Fibroblast of skin of left biceps (primary cell): ENCODE measurements at places on chromosomes 11 and 22.

DNA sequence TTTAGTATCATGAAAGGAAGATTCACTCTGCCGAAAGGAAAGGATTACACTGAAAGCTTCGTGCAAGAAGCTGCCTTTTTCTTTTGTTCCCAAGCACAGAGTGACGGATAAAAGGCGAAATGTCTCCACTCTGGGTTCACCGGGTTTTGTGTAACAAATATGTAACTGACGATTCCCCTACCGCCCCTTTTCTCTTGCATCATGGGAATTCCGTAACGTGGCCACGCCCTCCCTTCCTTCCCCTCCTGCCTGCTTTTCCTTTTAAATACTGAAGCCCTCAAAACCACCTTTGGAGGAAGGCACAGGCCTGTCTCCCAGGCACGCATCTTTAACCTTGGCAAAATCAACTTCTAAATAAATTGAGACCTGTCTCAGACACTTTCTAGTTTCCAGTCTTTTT lies 16.4 kb upstream of the TESMIN start:
- no peak for DNase-seq

- DNase-seq, result no peak
These were observed 428.5 kb downstream of the METTL15 start for GRCh38 chr11:28536504-28537267.

GRCh38 chr22:49489821-49490220 lies 337.9 kb downstream of the BRD1 start:
- no peak for DNase-seq

DNA sequence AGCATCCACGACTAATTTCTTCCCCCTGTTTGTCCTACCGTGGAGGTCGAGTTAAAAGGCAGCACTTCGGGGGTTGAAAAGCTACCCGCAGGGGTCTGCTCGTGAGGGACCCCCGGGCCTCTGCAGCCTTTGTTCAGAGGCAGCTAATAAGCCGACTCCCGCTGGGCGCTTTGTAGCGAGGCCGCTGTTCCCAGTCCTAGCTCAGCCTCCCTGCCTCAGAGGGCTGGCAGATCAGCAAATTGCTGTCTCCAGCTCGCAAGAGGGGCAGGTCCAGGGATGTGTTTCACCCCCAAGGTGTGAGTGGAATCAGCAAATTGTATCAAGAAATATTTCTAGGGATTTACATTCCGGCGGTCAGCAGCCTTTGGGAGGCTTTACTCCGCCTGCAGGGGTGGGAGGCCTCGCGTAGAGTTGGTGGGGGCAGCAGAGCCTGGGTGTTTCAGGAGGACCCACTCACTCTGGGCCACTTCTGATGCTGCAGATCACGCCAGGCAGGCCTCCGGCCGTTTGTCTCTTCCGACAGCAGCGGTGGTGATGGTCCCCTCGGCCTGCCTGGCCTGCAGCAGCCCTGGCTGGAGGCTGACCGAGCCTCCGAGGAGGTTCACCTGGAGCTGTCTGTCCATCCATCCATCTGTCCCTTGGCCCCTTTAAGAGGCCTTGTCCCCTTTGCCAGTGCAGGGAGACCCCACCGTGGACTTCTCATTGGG lies 21.6 kb upstream of the KCNQ1OT1 start:
- DNase-seq, result no peak

- DNase-seq, result no peak
These were observed 5.4 kb downstream of the MTFP1 start for GRCh38 chr22:30430933-30431332.

- DNase-seq, result no peak
These were observed 24.1 kb upstream of the CELSR1 start for GRCh38 chr22:46561435-46561905.

DNA sequence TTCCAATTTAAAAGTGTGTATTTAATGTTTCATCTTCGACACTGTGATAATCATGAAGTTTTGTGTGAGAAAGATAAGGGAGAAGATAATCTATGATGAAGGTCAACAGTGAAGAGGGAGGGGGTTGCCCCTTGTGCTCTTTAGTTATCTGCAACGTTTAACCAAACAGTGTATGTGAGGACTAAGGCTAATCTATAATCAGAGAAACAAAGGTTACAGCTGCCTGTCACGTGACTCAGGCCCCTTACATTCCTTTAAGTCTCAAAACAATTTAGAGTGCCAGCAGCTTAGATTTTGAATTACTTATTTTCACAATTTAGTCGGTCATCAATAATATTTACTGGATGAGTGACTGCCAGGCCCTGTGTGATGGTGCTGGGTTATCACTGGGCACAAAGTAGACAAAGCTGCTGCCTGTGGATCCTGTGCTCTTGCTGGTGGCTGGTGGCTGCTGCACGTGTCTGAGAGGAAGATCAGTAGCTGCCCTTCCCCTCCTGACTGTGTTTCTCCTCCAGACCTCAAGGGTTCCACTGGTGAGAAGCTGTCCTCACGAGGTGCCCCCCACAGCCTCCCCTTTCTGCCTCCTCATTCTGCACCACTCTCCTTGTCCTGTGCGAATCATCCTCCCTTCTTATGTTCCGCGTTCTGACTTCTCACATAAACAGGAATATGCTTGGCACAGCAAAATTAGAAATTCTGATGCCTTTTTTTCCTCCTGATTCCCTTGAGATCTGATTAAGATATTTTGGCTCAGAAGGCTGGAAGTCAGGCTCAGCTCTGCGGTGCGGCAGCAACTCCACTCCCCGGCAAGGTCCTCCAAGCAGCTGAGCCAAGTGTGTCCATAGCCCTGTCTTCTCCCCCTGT lies 331.1 kb upstream of the B3GAT1 start:
- no peak for DNase-seq

DNA sequence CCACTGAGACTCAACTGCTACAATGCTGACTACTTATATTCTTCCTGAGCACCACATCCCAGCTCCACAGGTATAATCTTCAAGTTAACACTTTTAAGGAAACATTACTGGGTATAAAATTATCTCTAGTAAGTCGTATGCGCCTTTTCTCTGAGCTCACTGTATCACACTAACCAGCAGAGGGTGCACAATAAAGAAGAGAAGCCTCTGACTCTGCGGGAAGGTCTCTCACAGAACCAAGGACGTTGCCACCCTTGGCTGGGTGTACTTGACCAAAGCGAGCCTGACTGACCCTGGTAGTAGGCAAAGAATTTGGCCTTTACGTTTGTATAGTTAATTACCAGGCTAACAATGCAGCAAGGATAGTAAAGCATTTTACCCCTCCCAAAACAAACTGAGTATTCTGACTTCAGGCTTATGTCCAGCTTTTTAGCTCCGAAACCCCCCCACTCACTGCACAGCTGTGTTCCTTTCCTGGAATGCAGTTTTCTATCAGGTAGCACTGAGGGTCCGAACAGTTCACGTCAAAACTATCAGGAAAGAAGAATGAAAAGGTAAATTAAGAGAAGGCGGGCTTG lies at the start of gene BTBD18:
Gene BTBD18, minus strand, starts transcription at position 144 of the 578 bp plus-strand sequence. CDS start 631 bp downstream, outside the sequence.
- DNase-seq, result no peak

GRCh38 chr11:131465746-131466145 lies 95.3 kb downstream of the NTM start:
- DNase-seq, result no peak
